ENCODE measurements at places on chromosomes 2 and 18.

DNA sequence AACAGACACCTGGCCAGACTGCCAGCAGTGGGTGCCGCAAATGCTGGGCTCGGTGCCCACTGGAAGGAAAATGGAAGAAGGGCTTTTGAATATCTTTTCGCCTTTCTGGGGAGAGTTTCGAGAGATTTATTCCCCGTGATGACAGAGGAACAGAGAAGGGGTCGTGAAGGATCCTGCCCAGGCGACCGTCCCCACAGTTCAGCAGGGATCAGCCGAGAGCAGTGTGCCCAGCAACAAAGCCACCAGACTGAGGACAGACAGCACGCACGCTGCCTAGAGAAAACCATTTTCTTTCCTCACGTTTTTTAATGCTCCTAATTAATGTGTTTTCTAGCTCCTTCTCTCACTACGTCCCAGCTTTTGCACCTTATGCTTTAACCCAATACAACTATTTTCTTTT, 47.7 kb downstream of the XRCC5 start:
- no peak for DNase-seq

- DNase-seq, result no peak
Observed at GRCh38 chr2:26845021-26845420, 2.9 kb upstream of the DPYSL5 start.

DNA sequence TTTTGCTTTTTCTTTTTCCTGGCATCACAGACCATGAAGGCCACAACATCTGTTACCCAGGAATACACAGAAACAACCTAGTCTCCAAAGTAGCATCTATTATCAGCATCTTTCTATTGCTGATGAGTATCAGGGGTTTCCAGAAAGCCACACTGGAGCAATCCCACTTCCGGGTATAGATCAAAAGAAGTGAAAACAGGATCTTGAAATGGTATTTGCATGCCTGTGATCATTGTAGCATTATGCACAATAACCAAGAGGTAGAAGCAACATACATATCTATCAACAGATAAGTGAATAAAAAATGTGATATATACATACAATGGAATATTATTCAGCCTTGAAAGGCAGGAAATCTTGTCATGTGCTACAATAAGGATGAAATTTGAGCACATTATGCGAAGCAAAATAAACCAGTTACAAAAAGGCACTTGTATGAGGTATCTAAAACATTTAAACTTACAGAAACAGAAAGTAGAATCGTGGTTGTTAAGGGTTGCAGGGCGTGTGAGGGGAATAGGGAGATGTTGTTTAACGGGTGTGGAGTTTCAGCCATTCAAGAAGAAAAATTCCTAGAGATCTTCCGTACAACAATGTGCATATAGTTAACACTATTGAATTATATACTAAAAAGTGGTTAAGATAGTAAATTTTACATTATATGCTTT, 115.1 kb downstream of the KCNE4 start:
- no peak for DNase-seq

DNA sequence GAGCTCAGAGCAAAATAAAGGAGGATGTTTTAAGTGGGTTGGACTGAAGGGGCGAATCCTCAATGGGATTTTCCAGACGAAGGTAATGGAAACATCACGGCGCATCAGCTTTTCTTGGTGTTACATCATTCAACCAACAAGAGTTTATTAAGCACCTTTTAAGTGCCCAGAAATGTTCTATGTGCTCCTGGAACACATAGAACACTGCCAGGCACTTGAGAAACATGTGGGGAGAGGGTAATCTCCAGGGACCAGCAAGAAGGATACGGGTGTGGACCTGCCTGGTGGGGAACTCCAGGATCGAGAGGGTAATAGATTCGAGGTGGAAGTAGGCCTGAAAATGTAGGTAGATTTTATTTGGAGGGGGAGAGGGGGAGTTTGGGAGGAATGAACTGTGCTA, 168.6 kb downstream of the PRKCE start:
- DNase-seq, result no peak

DNA sequence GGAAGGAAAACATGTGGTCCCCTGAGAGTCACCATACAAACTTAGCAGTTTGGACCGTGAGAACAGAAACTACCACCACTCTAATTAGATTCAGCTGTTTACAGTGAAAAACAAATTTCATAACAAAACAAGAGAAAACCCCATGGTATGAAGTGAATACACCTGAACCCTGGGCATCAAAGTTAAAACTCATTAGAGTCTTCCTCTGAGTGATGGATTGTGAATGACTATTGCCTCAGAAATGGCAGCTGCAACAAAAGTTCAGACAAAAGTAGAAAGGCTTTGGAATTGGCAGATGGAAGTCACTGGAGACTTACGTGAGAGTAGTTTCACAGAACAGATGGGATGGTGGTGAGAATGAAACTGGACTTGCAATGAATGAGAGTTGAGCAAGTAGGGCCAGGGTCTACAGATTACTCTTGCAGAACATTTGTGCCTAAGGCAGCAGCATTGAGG, 98.0 kb downstream of the AAK1 start:
- no peak for DNase-seq

GRCh38 chr2:72554381-72554780, 271.5 kb downstream of the EXOC6B start:
- DNase-seq, result no peak

- no peak for DNase-seq
Observed at GRCh38 chr2:204505488-204505887, 39.8 kb upstream of the PARD3B start.

DNA sequence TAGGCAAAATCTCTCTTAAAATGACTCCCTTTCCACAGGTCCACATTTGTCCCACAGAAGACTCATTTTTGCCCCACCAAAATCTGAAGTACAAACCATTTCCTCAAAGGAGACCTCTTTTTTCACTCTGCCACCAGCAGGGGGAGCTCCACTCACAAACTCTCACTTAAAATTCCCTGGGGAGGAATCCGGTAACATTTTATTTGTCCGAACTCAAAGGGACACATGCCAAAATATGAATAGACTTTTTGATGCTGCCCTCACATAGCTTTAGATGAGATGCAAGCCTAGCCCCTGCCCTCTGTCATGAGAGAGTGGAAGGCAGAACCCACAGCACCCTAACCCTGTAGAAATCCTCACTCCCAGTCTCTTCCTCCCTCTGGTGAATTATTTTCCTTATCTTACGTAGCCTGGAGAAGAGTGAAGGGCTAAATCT, 57.1 kb downstream of the RMDN2 start:
- DNase-seq, result peak; percentile 38

DNA sequence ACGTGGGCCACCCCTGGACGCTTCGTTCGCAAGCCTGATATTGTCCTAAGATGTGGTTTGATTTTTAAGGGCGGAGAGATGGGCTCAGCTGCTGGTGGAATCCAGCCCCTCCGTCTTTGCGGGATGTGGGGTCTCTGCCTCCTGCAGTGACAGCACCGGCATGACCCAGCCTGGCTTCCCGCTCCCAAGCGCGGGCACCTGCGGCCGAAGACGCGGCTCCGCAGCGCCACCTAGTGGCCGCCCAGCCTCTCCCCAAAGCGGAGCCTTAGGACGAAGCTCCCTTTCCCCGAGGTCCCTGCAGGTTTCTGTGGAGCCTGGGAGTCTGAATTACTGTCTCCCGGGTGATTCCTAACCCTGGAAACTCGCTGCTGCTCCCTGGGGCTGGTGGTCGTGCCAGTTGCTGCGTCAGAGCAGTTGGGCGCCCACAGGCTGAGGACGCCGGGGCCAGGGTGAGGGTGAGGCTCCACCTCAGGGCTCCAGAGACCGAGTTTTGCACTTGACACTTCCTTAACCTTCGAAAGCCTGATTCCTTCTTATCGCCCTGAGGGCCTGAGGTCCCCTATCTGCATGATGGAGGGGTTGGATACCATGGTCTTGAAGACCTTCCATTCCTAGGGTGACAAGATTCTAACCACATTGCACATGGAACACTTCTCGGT, 137.5 kb downstream of the TPO start:
- peak; percentile 46 for DNase-seq

DNA sequence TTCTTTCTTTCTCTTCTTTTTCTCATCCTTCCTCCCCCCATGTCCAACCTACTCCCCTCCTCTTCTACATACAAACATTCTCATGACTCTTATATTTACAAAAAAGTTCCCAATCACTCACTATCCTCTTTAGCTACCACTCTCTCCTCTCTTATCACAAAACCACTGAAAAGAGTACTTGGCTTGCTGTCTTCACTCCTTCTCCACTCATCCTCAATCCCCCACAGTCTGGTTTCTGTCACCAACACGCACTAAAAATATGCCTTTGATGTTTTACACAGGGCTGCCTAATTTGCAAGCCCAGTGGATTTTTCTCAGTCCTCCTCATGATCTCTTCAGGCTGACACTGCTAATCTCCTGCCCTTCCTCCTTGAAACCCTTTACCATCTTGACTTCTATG, 159.5 kb downstream of the TNS1 start:
- DNase-seq, result no peak

GRCh38 chr18:38358805-38359657, 793.4 kb upstream of the CELF4 start:
- DNase-seq, result no peak

DNA sequence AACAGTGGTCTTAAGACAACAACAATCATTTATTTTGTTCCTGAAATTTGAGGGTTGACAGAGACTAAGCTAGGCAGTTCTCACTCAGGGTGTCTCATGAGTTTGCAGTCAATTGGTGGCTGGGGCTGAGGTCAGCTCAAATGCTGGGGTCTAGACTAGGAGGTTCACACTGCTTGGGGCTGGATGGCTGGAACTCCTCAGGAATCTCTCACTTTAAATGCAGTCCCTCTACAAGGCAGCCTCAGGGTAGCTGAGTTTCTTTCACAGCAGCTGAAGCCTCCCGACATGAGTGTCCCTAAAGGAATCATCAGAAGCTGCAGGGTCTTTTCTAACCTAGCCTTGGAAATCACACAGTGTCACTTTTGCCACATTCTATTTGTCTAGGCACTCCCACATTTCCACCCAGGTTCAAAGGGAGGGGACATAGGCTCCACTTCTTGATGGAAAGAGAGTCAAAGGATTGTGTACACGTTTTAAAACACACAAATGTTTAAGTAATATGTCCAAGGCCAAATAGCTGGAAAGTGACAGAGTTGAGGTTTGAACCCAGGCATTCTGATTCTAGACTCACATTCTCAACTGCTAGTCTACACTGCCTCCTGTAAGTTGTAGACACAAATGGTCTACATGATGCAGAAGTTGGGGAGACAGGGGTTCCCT, 133.8 kb downstream of the ZFP36L2 start:
- no peak for DNase-seq
